ENCODE measurements at places on chromosomes 3 and 15.

DNA sequence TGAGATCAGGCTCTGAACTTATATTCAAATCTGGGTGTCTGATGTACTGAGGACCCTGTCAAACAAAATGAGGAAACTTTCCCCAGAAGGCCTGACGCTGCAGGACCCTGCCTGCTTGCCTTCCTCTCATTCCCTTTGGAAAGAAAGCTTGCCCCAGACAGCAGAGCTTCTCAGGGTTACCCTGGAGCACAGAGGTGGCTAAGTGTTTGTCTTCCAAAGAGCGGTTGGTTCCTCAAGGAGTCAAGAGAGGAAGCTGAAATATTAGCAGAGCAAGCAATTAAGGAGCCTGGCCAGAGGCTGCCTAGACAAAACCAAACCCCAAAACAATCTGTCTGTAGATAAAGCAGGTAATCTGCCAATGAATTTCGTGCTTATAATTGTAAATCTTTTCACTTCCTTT lies 175.3 kb downstream of the NR1D2 start:
- no peak for DNase-seq

DNA sequence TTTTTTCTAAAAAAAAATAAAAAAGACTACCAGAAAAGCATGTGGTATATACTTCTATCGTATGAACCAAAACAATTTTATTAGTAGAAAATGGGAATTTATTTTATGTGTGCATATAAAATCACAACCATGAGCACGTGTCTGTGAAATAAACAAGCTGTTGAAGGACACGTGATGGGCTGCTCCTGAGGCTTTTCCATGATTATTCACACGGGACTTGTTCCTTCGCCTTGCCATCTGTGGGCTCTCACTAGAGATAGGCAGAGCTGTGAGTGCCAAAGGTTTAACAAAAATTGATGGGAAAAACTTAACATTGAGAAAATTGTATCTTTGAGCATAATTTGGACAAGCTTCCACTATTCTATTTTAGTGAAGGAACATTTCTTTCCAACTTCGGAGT lies 12.4 kb upstream of the ETV5 start:
- DNase-seq: no peak

GRCh38 chr15:74808840-74809229 lies 3.8 kb upstream of the LMAN1L start:
- DNase-seq: no peak

- no peak for DNase-seq
These were observed 176.2 kb upstream of the TPM1 start for GRCh38 chr15:62866366-62866765.

GRCh38 chr3:65540666-65541065 lies 498.1 kb downstream of the MAGI1 start:
- no peak for DNase-seq

Measured in hippocampal formation (tissue), 2 donors.